CD4-positive, alpha-beta T cell treated with Interleukin-1 beta for 1 hour (primary cell): ENCODE measurements at places on chromosomes 16 and 17.
A peak's percentile ranks its signal among the peaks of the same experiment; 100 is the strongest.

- DNase-seq, result no peak
These were observed 6.2 kb downstream of the C1QL1 start for GRCh38 chr17:44961921-44962350.

GRCh38 chr17:45383003-45383402 lies 49.7 kb downstream of the ARHGAP27 start:
- DNase-seq, result no peak

- no peak for DNase-seq
These were observed 49.0 kb upstream of the CHMP6 start for GRCh38 chr17:80942423-80943345.

GRCh38 chr17:34384822-34385605 lies 22.0 kb upstream of the CCL1 start:
- DNase-seq, result no peak

- DNase-seq, result no peak
These were observed 9.7 kb upstream of the NXPH3 start for GRCh38 chr17:49565948-49566491.

GRCh38 chr17:4796552-4796920 lies 572 bp downstream of the PSMB6 start:
- DNase-seq, result no peak

DNA sequence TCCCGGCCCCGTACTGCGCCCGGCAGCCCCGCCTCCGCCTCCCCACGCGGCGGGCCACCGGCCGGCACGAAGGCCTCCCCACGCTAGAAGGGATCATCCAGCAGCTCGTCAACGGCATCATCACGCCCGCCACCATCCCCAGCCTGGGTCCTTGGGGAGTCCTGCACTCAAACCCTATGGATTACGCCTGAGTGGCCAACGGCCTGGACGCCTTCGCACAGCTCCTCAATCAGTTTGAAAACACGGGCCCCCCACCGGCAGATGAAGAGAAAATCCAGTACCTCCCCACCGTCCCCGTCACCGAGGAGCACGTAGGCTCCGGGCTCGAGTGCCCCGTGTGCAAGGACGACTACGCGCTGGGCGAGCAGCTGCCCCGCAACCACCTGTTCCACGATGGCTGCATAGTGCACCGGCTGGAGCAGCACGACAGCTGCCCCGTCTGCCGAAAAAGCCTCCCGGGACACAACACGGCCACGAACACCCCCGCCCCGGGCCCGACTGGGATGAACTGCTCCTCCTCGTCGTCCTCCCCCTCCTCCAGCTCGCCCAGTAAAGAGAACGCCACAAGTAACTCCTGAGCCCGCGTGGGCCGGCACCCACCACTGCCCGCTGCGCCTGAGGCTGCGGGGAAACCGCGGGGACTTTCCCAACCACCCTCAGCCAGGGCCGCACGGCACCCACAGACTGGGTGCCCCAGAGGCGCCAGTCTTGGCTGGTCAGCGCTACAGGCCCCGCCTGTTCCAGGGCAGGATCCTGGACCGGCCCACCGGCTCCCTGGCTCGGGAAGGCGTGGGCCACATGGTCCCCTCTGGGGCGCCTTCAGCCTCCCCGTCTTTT lies 39.0 kb upstream of the AKAP1 start:
- DNase-seq, result peak; percentile 33

DNA sequence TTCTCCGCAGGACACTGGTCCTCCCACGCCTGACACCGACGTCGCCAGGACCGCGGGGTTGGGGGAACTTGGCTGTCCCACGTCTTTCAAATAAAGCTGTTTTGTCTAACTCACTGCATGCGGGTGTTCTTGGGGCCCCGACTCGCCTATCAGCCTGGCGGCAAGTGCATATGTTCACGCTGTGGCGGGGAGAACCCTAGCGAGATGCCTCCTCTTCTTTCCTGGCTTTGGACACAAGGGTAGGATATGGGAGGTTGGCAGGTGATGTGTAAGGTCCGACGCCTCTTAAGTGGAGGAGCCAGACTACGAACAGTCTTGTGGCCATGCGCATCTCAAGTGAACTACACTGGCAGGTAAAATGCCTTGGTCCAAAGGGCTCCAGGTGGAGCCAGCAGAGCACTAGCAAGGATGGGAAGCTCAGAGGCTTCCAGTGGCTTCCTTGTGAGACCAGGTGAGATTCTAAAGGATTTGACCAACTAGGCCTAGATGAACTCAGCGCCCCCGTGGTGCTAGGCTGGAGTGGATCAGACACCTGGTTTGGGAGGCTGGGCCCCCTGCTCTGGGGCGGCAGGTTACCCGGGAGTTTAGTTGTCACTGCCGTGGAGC lies 873 bp upstream of the RPS2 start:
- peak; percentile 27 for DNase-seq

DNA sequence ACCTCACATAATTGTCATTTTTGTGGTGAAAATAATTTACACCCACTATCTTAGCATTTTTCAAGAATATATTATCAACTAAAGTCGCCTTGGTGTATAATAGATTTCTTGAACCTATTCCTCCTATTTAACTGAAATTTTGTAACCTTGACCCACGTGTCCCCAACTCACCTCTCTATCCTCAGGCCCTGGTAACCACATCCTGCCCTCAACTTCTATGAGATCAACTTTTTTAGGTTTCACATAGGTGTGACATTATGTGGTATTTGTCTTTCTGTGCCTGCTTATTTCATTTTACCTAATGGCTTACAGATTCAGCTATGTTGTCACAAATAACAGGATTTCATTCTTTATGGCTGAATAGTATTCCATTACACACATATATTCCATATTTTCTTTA lies 73.0 kb upstream of the CNTNAP4 start:
- DNase-seq, result no peak

- DNase-seq, result peak; percentile 79
These were observed 324.7 kb downstream of the SEC14L1 start for GRCh38 chr17:77465358-77466041.

DNA sequence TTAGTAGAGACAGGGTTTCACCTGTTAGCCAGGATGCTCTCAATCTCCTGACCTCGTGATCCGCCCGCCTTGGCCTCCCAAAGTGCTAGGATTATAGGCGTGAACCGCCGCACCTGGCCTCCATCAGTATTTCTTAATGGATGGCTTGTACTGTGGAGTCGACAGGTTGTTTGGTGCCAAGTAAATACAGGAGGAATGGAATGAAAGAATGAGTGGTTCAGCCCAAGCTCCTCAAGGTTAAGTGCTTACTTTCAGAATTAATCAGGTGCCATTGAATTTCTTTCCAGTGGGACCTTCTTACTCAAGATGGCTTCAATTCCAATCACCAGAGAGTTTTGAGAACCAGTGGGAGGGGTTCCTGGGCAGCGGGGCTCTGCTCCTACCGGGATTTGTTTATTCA lies 25.0 kb downstream of the ALOX15 start:
- no peak for DNase-seq

DNA sequence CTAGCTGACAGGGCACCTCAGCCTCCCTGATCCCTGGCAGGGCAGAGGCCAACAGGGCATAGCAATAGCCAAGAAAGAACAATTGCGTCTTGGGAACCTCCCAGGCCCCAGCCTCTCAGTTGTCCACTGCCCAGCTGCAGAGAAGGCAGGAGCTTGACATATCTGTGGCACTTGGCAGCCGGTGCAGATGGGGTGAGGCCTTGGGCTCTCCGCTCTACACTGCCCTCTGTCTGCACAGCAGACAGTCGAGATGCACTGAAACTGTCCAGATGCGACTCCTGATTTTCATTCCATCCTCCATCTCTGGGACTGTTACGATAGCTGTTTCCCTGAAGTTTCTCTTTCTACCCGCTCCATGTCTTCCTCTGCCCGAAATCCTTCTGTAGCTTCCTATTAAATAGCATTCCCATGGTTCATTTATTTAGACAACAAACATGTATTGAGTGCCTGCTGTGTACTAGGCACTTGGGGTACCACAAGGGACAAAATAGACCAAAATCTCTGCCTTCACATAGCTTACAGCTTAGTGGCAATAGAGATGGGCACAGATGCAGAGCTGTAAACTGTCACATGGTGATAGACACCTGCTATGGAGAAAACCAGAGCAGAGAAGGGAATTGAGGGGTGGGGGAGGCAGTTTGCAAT lies 3.3 kb downstream of the POLR3E start:
- peak; percentile 46 for DNase-seq

DNA sequence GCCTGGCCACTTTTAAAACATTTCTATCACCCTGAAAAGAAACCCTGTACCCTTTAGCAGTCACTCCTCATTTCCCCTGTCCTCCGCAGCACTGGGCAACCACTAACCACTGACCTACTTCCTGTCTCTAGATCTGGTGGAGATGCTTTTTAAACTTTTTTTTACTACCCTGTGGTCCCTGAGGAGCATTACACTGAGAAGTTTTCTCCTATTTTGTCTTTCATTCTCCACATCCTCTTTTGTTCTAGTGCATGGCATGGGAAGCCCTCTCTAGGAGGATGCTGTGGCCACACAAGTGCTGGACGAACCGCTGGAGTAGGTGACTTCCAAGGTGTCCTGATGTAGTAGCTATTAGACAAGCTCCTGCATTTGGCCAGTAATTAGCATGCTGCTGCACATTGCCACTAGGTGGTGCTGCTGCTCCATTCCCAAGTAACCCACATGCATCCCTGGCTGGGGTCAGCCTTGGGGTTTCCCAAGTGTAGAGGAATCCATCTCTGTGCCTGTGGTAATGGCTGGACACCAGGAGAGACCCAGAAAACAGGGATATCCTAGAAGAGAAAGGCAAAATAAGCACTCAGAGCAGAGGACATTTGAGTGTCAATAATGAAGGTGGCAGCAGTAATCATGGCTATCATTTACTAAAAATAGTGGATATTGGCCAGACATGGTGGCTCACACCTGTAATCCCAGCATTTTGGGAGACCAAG lies 143.8 kb upstream of the CRHR1 start:
- peak; percentile 67 for DNase-seq

GRCh38 chr17:74981979-74982662 lies 5.3 kb upstream of the CDR2L start:
- DNase-seq, result peak; percentile 85

DNA sequence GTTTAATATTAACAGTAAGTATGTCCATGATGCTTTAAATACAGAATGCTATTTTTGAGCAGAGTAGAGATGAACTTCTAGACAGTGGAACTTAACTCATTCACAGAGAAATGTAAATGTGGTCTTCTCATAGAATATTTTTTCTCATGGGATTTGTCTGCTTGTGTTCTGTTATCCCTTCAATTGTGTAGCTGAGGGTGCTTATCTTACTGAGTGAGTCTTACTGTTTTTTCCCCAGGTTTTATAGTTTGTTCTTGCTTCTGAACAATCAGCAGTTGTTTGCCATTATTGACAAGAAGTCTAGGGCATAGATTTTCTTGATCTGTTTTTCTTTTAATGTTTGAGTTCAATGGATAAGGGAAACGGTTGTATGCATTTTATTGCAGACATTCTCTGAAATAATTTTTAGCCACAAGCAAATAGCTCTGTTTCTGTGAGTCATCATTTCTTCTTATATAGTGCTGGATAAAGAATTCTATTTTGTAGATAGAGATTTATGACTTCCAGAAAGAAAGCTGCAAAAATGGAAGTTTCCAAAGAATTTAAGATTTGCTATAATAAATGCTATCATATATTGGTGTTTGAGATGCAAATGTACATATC lies 60.5 kb downstream of the NF1 start:
- DNase-seq, result no peak

DNA sequence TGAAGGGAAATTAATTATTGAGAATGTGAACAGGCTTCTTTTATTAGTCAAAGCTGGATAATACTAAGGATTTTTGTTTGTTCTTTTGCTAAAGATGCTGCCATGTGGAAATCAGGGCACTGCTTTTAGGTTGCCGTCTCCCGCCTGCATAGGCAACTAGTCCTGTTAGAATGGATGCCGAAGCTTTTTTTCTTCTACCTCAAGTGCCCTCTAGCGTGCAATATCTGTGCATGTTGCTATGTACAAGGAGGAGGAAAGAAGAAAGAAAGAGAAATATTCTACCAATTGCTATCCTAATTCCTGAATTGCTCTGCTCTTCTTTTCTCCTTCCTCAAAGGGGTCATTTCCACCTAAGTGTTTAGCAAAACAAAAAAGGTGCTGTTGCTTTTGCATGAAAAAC lies 5.2 kb upstream of the CDH8 start:
- no peak for DNase-seq

- DNase-seq, result no peak
These were observed 42.3 kb upstream of the CCNF start for GRCh38 chr16:2386990-2387389.

DNA sequence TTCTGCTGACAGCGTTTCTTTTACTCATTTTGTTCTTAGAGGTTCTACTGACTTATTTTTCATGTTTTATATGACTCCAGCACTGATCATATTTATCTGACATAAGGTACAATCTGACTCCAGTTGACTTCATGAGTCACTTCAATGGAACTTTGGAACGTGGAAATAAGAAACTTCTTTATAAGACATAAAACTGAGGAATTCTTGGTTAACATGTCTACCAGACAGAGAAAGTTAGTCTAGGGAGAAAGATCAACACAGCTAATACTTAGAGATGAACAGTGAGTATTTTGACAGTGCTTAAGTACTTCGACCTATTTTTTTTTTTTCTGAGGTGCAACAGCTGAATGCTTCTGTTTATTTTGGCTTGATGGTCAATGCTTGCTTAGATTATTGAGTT lies 679.5 kb downstream of the KCNJ2 start:
- no peak for DNase-seq
